Natural killer cell treated with Interleukin-12 subunit alpha and Interleukin-12 subunit beta and Interleukin-15 and Interleukin-18, amount 100 ng/mL, for 72 hours (primary cell): ENCODE measurements at places on chromosomes 5 and 9. TPM values are rescaled to one million over a fixed set of nuclear protein-coding genes. Genes with fewer than 3 reads are reported as not detected.

DNA sequence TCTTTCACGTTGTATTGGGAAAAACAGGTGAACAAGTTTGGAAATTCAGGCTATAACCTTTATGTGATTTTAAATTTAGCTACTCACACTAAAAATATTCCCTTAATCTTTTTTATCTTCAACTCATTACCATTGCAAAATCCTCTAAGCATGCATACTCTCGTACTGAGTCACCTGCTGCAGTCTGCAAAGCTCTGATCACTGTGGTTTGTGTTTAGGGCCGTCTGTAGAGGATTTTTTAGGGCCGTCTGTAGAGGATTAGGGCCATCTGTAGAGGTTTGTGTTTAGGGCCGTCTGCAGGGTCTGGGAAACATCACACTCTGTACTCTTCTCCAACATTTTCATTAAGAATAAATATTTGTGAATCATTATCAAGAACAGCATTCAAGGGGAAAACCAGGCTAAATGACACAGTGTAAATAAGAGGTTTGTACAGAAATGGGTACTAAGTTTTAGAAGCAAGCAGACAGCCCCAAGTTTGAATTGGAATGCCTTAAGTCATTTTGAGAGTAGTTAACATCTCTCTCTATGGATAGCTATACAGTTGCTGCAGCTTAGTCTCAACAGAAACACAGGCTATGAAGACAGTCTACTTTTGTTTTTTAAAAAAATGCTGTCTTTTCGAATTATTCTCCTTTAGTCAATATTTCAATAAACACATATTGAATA lies 155.0 kb upstream of the TSLP start:
- no peaks in the 10 kb centered on the region for H3K36me3 ChIP-seq
- H3K27ac ChIP-seq, result no peak overlapping the region
- no peak for DNase-seq
- H3K27me3 ChIP-seq, result no peaks in the 10 kb centered on the region
- no peaks in the 10 kb centered on the region for H3K4me1 ChIP-seq
- no peak overlapping the region for H3K4me3 ChIP-seq

DNA sequence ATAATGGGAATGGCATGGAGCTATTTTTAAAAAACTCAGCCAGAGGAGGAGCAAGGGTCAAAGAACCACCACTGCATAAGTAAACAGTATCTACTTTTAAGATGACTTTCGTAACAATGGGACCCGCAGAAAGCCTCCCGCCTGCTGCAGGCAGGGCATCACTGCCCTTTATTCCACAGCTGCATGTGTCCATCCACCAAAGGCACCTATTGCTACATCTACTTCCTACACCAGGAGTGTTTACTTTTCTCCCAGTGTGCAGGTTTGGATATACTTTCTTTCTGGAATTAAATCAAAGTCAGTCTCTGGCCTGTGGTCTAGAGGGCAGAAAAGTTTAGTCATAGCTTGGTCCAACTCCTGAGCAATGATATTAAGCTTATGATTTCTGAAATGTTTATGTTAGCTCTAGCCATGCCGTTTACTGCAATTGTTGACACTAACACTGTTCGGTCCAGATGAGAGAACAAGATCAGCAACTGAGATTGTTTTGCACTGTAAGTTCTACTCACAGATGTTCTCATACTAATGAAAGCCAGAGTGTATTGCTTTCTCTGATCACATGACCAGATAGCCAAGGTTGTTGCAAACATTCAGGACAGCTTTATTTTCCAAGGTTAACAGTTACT lies 391.5 kb downstream of the FGF10 start:
- no peaks in the 10 kb centered on the region for H3K27me3 ChIP-seq
- no peak overlapping the region for H3K27ac ChIP-seq
- no peak overlapping the region for H3K4me3 ChIP-seq
- no peak for DNase-seq
- no peaks in the 10 kb centered on the region for H3K4me1 ChIP-seq

GRCh38 chr9:84750152-84750865 lies 80.8 kb downstream of the NTRK2 start:
- peaks cover 14% of the 10 kb centered on the region for H3K27me3 ChIP-seq
- H3K4me1 ChIP-seq, result no peaks in the 10 kb centered on the region
- H3K4me3 ChIP-seq, result no peak overlapping the region
- H3K36me3 ChIP-seq, result no peaks in the 10 kb centered on the region
- H3K27ac ChIP-seq, result no peak overlapping the region

SLC31A1 gene
- total RNA-seq, result 20.5 TPM

GRM6 gene
- total RNA-seq, result not detected

- peak overlapping the region; percentile 71 for H3K27ac ChIP-seq
- H3K4me1 ChIP-seq, result peaks cover 18% of the 10 kb centered on the region
- no peaks in the 10 kb centered on the region for H3K27me3 ChIP-seq
- peaks cover 22% of the 10 kb centered on the region for H3K36me3 ChIP-seq
- DNase-seq, result no peak
These were observed 42.1 kb upstream of the GNAQ start for GRCh38 chr9:78073722-78074121.

GRCh38 chr5:126645132-126645531 lies 44.4 kb downstream of the PHAX start:
- peaks cover 17% of the 10 kb centered on the region for H3K27me3 ChIP-seq
- H3K4me1 ChIP-seq, result no peaks in the 10 kb centered on the region
- H3K4me3 ChIP-seq, result no peak overlapping the region
- H3K27ac ChIP-seq, result no peak overlapping the region
- H3K36me3 ChIP-seq, result peaks cover 7% of the 10 kb centered on the region

IRX1 gene
- total RNA-seq, result not detected

PAEP gene
- not detected for total RNA-seq

DNA sequence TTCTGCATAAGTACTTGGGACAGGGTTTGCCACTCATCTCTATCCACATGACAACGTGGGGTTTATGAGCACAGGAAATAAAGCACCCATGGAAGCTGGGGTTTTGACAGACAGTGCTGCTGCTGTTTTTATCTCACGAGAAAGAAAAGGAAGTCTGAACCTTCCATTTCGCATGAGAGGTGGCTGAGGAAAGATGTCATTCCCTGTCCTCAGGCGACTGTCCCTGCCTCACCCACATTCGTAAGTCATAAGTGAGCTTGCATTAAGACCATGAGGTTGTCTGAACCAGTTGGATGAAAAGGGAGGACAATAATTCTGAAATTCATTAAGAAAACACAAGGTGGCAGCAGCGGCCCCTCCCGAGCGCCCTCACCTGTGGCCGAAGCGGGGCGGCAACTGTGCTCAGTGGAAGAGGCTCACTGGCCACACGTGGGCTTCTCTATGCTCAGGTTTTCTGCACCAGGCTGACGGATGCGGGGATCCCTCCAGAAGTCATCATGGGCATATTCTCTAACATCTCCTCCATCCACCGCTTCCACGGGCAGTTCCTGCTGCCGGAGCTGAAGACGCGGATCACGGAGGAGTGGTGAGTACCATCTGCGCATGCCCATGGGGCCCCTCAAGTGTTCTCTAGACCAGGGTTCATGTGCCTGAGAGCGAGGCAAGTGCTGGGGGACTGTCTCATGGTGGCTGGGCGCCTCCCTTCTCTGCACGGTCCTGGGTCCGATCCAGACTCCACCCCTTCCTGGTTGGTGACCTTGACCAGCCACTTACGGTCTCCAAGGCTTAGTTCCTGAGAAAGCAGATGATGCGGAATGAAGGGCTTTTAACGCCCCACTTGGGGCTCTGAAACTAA lies 54.7 kb upstream of the SUSD3 start:
- no peak for DNase-seq
- no peaks in the 10 kb centered on the region for H3K27me3 ChIP-seq
- no peak overlapping the region for H3K4me3 ChIP-seq
- peaks cover 37% of the 10 kb centered on the region for H3K4me1 ChIP-seq
- no peak overlapping the region for H3K27ac ChIP-seq

SLC36A2 gene
- total RNA-seq, result not detected

GRCh38 chr5:36640949-36641348 lies 34.5 kb downstream of the SLC1A3 start:
- peaks cover 13% of the 10 kb centered on the region for H3K27me3 ChIP-seq
- no peak overlapping the region for H3K27ac ChIP-seq
- no peak overlapping the region for H3K4me3 ChIP-seq
- no peak for DNase-seq

ARL14EPL gene
- not detected for total RNA-seq

CLIC3 gene
- 38.2 TPM for total RNA-seq

SLIT3 gene
- not detected for total RNA-seq

DNA sequence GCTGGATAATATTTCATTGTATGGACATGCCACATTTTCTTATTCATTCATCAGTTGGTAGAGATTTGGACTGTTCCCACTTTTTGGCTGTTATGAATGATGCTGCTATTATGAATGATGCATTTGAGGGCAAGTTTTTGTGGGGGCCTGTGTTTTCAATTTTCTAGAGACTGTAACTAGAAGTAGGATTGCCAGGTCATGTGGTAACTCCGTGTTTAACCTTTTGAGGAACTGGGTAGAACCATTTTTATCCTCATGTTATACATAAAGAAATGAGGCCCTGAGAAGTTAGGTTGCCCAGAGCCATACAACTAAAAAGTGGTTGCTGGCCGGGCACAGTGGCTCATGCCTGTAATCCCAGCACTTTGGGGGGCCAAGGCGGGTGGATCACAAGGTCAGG lies 22.4 kb upstream of the STRBP start:
- no peaks in the 10 kb centered on the region for H3K36me3 ChIP-seq
- DNase-seq, result no peak
- no peak overlapping the region for H3K4me3 ChIP-seq
- H3K27ac ChIP-seq, result no peak overlapping the region
- no peaks in the 10 kb centered on the region for H3K4me1 ChIP-seq

SLC1A1 gene
- total RNA-seq, result not detected

GRCh38 chr9:97319395-97319794 lies 11.9 kb downstream of the CCDC180 start:
- peaks cover 7% of the 10 kb centered on the region for H3K4me1 ChIP-seq
- H3K4me3 ChIP-seq, result no peak overlapping the region
- no peaks in the 10 kb centered on the region for H3K36me3 ChIP-seq
- no peak for DNase-seq

DNA sequence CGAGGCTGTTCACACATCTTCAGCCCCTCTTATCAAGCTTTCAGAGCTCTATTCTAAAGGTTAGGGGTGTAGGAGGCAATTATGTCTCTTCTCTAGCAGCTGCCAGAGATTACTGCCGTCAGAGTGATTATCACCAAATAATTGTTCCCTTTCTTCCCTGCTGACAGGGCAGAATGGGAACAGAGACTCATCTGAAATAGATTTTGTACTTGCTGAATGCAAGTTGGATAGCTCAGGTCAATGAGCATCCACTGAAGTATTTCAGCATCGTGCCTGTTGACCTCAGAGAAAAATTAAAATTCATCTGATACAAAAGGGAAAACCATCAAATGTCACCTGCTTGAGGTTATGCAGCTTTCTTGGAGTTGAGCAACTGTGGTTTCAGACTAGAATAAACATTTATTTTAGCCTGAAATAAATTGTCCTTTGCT lies 213.7 kb upstream of the MAP3K1 start:
- H3K4me1 ChIP-seq, result peaks cover 12% of the 10 kb centered on the region
- H3K27me3 ChIP-seq, result peaks cover 16% of the 10 kb centered on the region
- DNase-seq, result no peak

PSD2 gene
- not detected for total RNA-seq

DNA sequence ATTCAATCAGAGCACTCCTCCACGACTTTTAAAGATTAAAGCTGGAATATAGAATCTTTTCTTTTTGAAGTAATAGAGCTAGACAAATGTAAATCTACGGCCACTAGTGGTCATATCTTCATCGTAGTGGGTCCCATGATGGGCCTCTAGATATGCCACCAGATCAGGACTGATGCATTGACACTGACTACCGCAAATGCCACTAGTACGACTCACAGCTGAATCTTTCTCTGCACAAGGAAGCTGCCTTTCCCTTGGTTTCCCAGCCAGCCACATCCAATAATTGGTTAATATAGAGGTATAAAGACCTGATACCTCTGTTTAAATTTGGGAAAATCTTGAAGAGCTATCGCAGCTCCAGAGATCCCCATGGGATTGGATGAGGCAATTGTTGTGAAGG lies 37.8 kb upstream of the ADRB2 start:
- H3K4me1 ChIP-seq, result peaks cover 26% of the 10 kb centered on the region
- no peaks in the 10 kb centered on the region for H3K36me3 ChIP-seq
- H3K4me3 ChIP-seq, result no peak overlapping the region
- H3K27me3 ChIP-seq, result peaks cover 12% of the 10 kb centered on the region
- no peak for DNase-seq
- H3K27ac ChIP-seq, result no peak overlapping the region

NMUR2 gene
- not detected for total RNA-seq

DNA sequence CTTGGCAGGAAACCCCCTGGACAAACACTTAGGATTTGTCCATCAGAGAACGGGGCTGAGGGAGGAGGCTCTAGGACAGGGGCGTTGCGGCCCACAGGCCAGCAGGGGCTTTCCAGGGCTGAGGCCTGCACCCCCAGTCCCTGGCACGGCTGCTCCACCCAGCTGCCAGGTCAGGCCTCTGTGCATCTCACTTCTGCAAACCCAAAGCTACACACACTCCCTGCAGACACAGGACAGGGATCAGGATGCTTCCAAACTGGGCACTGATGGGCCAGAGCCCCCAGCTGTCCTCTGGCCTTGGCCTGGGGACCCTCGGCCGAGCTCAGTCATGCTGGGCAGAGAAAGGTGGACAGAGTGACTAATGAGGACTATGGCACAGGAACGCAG lies 106.2 kb upstream of the SARDH start:
- no peaks in the 10 kb centered on the region for H3K36me3 ChIP-seq
- H3K4me1 ChIP-seq, result peaks cover 3% of the 10 kb centered on the region
- no peak for DNase-seq
- no peak overlapping the region for H3K27ac ChIP-seq

DNA sequence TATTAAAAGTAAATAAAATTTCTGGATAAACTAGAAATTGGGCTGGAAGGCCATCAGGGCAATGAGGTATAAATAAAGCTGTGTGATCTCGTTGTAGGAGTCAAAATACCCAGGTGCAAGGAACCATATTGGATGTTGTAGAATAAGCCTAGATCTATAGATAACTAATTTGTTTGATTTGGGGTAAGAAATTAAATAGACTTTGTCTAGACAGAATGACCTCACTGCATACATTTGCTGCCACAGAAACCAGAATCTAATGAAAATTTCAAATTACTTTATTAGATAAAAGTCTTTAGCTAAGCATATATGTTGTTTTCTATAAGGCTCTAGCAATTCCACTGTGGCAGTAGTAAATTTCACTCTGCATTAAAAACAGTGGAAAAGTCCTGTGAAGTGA lies 225.2 kb upstream of the ITGA1 start:
- no peak overlapping the region for H3K27ac ChIP-seq
- DNase-seq, result no peak
- H3K27me3 ChIP-seq, result peaks cover 9% of the 10 kb centered on the region
- no peak overlapping the region for H3K4me3 ChIP-seq

- H3K27ac ChIP-seq, result no peak within 1 kb of the TSS
- no peak for DNase-seq
- H3K27me3 ChIP-seq, result peaks cover 53% of the 10 kb centered on the region
- H3K4me1 ChIP-seq, result peaks cover 13% of the 10 kb centered on the region
- peak within 1 kb of the TSS; percentile 79 for H3K4me3 ChIP-seq
These were observed at the start of gene PITX1 for GRCh38 chr5:135033901-135034235. PITX1 (minus strand) TSS chr5:135034228; CDS start chr5:135033881, 347 bp downstream.

GRCh38 chr5:23071682-23072081 lies 218.5 kb upstream of the CDH12 start:
- no peaks in the 10 kb centered on the region for H3K4me1 ChIP-seq
- DNase-seq, result no peak
- no peak overlapping the region for H3K4me3 ChIP-seq
- H3K36me3 ChIP-seq, result peaks cover 2% of the 10 kb centered on the region
- no peaks in the 10 kb centered on the region for H3K27me3 ChIP-seq

GRCh38 chr5:157347301-157348048 lies 81.6 kb downstream of the CYFIP2 start:
- no peak for DNase-seq
- H3K27ac ChIP-seq, result peak overlapping the region; percentile 31
- H3K4me3 ChIP-seq, result no peak overlapping the region

PCDHA1 gene
- total RNA-seq, result not detected

ROPN1L gene
- total RNA-seq, result 2.6 TPM
